T-cell (primary cell): ENCODE measurements at places on chromosomes 12 and 14. TPM values are rescaled to one million over a fixed set of nuclear protein-coding genes. Genes with fewer than 3 reads are reported as not detected.

KRT74 gene
- not detected for total RNA-seq

RAB35 gene
- total RNA-seq: 60.6 TPM

SLC4A8 gene
- total RNA-seq: 1.1 TPM

SLC25A21 gene
- total RNA-seq: not detected

CFAP251 gene
- total RNA-seq: 0.50 TPM

BAZ1A gene
- 38.0 TPM for total RNA-seq

- DNase-seq: no peak
These were observed 371.7 kb downstream of the RGS6 start for GRCh38 chr14:72303930-72304329.

DNA sequence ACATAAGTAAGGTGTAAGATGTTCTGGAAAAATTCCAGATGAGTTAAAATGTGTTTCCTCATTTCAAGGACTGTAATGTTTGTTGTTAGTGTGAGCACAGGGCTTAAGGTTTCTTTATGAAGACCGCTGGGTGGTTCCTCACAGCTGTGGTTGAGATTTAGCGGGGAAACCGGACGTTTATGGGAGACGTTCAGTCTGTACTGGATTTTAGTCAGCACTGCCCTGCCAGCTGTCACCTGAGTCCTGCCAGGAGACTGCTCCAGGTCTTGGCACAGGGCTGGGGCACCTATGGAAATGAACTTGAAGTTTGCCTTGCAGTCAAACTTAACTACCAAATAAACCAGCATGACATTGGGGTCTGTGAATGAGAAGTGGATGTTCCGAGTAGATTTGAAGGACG lies 555.2 kb downstream of the DIO2 start:
- no peak for DNase-seq

DNA sequence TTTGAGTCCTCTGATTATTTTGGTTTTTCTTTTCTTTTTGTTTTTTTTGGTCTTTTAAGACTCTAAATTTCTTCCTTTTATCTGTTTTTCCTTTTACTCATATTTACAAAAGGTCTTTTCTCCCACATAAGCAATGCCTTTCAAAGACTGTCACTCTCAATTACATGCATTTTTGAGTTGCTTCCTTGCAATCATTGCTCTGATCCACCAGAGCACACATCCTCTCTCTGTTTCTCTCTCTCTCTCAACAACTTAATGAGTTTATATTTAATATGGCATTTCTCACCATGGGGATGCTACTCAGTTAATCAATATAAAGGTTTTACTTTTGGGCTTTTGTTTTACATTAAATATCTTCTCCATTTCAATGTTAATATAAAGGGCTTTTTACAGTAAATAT lies 62.7 kb upstream of the OR10AD1 start:
- DNase-seq: no peak

- no peak for DNase-seq
These were observed 9.3 kb downstream of the STAC3 start for GRCh38 chr12:57241402-57242310.

DNA sequence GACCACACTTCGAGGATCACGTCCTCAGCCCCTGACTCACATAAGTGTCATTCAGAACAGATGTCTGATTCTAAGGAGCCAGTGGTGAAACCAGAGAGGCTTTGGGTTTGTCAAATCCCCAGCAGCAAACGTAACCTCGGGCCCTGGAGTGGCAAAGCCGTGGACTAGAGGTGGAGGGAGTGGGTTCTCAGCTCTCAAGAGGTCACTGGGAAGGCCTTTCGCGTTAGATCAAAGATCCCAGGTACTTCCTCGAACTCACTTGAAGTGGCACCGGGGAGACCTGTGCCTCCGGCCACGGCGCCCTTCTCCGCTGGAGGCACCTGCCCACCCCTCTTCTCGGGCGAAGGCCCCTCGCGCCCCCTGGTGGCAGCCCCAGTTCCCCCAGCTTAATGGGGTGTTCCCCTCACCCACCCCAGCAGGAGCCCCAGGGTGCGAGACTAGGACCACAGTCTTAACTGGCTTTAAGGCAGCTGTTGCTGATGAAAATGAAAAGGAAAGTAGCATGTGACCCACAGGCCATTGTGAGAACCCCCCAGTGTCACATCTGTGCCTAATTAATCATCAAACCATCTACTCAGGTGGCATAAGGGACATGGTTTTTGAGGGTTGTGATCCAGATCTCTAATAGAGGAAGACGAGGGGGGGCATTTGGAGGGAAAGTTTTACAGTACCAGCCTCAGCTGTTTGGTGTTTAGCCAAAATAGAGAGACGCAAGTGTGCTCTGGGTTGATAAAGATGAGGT lies 672 bp upstream of the ESR2 start:
- DNase-seq: peak; percentile 75

DNA sequence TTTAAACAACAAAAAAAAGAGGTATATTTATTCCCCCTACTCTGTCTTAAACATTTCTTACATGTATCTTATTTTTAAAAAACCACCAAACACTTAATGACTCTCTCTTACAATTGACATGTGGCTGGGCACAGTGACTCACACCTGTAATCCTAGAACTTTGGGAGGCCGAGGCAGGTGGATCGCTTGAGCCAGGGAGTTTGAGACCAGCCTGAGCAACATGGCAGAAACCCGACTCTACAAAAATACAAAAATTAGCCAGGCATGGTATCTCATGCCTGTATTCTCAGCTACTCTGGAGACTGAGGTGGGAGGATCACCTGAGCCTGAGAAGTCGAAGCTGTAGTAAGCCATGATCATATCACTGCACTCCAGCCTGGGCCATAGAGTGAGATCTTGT lies 16.0 kb downstream of the SLC41A2 start:
- DNase-seq: no peak
